Myocyte (in vitro differentiated cells): ENCODE measurements at places on chromosomes 13 and 19. TPM values are rescaled to one million over a fixed set of nuclear protein-coding genes. Genes with fewer than 3 reads are reported as not detected.

DNA sequence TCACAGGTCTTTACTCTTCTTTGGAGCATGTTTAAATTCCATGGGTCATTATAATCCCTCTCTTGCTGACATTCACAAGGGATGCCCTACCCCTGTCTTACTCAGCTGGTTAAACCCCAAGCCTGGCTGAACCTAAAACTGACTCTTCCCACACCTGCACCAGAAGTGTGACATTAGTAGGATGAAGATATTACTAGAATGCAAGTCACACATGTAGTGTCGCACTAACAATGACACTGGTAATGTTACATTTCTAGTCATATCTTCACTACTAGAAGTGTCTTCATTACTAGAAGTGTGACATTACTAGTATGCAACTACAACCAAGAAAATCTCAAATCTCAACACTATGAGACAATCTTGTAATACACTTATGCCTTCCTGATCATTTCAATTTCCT is 14.2 kb downstream of the ZAR1L start:
- DNase-seq: no peak

GRCh38 chr13:99230991-99231390 is 27.2 kb downstream of the GPR18 start:
- no peak for DNase-seq

DNA sequence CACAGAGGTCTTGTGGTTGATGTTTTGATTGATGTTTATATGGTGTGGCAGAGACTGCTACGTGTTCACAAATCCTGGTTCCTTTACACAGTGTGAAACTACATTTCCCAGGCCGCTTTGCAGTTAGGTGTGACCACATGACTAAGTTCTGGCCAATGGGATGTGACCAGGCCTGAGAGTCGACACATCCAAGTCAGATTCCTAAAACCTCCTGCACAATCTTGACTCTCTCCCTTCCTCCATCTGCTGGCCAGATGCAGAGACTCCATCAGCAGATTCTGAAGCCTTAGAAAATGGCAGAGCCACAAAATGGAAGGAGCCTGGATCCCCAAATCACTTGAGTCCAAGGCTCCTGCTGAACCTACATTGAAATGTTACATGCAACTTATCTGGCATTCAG is 12.6 kb downstream of the CD37 start:
- peak; percentile 44 for DNase-seq

DNA sequence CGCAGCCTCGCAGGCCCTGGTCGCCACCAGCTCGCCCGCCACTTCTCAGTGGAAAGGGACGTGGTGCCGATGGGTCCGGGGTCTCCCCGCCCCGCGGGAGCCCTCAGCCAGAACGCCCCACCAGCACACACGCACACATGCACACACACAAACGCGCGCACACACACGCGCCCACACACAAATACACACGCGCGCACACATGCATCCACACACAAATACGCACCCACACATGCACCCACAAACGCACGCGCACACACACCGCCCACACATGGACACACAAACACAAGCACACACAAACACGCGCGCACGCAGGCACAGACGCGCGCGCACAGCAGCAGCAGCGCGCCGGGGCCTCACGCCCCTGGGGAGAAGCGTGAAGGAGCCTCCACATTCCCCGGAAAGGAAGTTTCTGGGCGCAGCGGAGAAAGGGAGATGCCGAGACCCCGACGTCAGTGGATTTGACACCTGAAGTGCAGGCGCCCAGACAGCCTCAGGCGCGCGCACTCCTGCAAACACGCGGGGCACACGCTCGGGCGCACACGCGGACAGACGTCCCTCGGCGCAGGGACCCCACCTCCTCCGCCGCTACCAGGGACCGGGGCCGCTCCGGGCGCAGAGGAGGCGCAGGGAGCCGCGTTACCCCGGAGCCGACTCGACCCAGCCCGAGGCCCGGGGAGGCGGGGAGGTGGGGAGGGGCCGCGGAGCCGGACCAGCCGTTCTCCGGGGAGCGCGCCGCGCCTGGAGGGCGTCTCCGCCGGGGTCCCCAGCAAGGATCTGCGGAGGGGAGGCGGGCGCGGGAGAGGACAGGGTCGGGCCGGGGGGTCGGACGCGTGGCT is 622 bp downstream of the RASA3 start:
- DNase-seq: peak; percentile 46

DNA sequence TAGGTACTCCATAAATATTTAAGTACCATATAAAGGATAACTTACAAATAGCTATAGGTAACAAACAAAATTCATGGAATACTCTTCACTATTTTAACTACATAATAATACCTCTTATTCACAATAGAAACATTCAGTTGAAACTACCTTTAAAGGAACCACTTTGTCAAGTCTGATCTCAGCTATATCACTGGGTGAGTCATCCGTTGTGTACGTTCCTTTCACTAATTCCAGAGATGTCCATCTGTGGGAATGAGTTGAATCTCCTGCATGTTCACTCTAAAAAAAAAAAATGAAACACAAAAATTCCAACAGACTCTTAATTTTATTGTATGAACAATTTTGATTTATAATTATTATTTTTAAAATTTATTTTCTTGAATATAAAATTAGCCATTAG is 149.4 kb upstream of the FBXL3 start:
- no peak for DNase-seq

DNA sequence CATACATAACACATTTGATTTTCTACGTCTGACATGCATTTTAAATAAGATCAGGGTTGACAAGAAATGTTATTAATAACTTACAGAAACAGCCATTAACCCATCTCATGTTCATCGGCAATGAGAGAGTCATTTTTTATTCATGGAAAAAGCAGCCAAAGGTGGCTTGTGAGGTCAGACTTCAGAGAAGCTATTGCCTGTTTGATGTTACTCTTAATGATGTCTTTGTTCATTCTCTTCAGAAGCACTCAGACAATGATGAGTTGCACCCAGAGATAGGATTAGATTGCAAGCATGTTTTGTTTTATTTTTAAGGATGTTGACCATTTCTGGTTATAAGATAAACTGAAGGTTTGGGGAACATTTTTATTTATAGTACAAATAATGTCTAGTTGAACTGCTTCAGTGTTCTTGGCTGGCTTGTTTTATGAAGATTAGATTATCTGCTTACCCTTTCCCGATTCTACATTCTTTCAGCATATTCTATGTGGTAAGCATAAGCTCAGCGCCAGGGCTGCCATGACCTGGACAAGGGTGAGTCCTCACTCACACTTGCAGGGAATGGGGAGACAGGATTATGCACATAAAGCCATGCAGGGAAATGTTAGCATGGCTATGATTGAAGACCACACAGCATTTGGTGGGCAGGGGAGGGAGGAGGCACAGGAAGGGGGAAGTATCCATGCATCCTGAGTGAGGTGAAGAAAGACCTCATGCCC is 288.1 kb downstream of the MTUS2 start:
- DNase-seq: no peak

DNA sequence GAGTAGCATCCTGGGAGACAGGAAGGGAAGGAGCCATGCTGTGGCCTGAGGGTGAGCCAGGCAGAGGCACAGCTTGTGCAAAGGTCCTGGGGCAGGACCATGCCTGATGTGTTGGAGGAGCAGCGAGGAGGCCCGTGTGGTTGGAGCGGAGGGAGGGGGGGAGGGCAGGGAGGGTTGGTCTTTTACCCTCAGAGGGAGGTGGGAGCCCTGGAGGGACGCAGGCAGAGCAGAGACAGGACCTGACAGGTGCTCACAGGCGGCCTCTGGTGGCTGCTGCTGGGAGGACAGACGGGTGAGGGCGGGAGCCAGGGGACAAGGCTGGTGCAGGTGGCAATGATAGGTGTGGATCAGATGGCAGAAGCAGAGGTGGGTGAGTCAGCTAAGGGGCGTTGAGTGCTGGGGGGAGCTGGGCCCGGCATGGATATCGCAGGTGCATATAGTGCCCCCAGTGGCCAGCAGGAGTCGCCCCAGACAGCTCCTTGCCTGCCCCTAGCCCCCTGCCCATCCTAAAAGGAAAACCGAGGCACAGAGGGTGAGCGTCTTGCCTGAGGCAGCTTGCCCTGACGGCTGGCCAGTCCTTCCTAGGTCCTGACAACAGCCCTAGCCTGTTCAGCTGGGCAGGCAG is 9.8 kb upstream of the GNA15 start:
- peak; percentile 17 for DNase-seq

NLRP4 gene
- not detected in 2 replicates for total RNA-seq
